ENCODE measurements at places on chromosomes 12 and 14. TPM values are rescaled to one million over a fixed set of nuclear protein-coding genes. Genes with fewer than 3 reads are reported as not detected.

Gene RERG
- 0.28 TPM for total RNA-seq

Gene LMBR1L
- 58.9 TPM for total RNA-seq

Gene PTPN6
- total RNA-seq: under 0.01 TPM

Gene GUCY2C
- total RNA-seq: not detected

Gene TSHR
- not detected for total RNA-seq

Measured in smooth muscle cell of bladder (primary cell).